Aortic smooth muscle cell (primary cell): ENCODE measurements at places on chromosomes 16 and 17. TPM values are rescaled to one million over a fixed set of nuclear protein-coding genes. Genes with fewer than 3 reads are reported as not detected.

Gene SLFN14
- not detected in 2 replicates for total RNA-seq

Gene KRT39
- not detected in 2 replicates for total RNA-seq

Gene KRT24
- not detected in 2 replicates for total RNA-seq

Gene MAPT
- 0.13 and 0.19 TPM in 2 replicates for total RNA-seq

Gene DERL2
- total RNA-seq: 26.3 and 31.1 TPM in 2 replicates

Gene SLFN12L
- 0.12 and 0.40 TPM in 2 replicates for total RNA-seq

Gene REXO5
- total RNA-seq: 8.6 and 10.8 TPM in 2 replicates

Gene AMFR
- total RNA-seq: 205 and 271 TPM in 2 replicates

Gene ZG16B
- total RNA-seq: 0.25 and 3.7 TPM in 2 replicates

Gene SDR42E1
- under 0.01 TPM in 2 replicates for total RNA-seq

Gene TNRC6A
- 28.7 and 31.6 TPM in 2 replicates for total RNA-seq

Gene TSPOAP1
- total RNA-seq: not detected in 2 replicates

Gene CDH1
- total RNA-seq: under 0.01 TPM in 1 of 2 replicates, not detected in the other

Gene EPX
- not detected in 2 replicates for total RNA-seq

Gene SCN4A
- 0.12 and 0.13 TPM in 2 replicates for total RNA-seq

Gene OTOP2
- not detected in 2 replicates for total RNA-seq

Gene ZNF469
- 0.92 and 1.2 TPM in 2 replicates for total RNA-seq

Gene CCL13
- total RNA-seq: not detected in 2 replicates

Gene TM4SF5
- total RNA-seq: not detected in 2 replicates

Gene KRT33A
- not detected in 2 replicates for total RNA-seq

Gene EVPL
- not detected in 2 replicates for total RNA-seq

Gene CCT6B
- 1.8 and 2.6 TPM in 2 replicates for total RNA-seq

Gene PRSS33
- total RNA-seq: not detected in 2 replicates

Gene PTGES3L
- not detected in 2 replicates for total RNA-seq

Gene ABCC11
- 0.12 and 0.26 TPM in 2 replicates for total RNA-seq

Gene SNX20
- not detected in 2 replicates for total RNA-seq

Gene PYDC1
- total RNA-seq: not detected in 2 replicates

Gene CHRNE
- 0.19 and 0.26 TPM in 2 replicates for total RNA-seq

Gene CACNG1
- total RNA-seq: not detected in 2 replicates

Gene LRRC37A
- 1.1 and 1.7 TPM in 2 replicates for total RNA-seq

Gene CMTM1
- 1.4 and 1.6 TPM in 2 replicates for total RNA-seq

Gene CD7
- total RNA-seq: not detected in 2 replicates

Gene LGALS9C
- total RNA-seq: not detected in 2 replicates

Gene CAMKK1
- total RNA-seq: 6.3 and 10.3 TPM in 2 replicates

Gene KRTAP16-1
- total RNA-seq: not detected in 2 replicates

Gene TP53TG3F
- not detected in 2 replicates for total RNA-seq

Gene STH
- total RNA-seq: not detected in 2 replicates

Gene SLC7A6
- 9.7 and 11.1 TPM in 2 replicates for total RNA-seq

Gene PRSS27
- total RNA-seq: 0.56 and 0.92 TPM in 2 replicates

Gene ZPBP2
- not detected in 2 replicates for total RNA-seq

Gene TRPV2
- 34.3 and 40.8 TPM in 2 replicates for total RNA-seq

Gene CCL1
- total RNA-seq: not detected in 2 replicates

Gene NME3
- total RNA-seq: 35.4 and 48.1 TPM in 2 replicates

Gene SLFN5
- 54.4 and 72.5 TPM in 2 replicates for total RNA-seq

Gene SRCIN1
- total RNA-seq: under 0.01 TPM in 1 of 2 replicates, not detected in the other

Gene RBFOX1
- total RNA-seq: not detected in 2 replicates

Gene MYH2
- not detected in 2 replicates for total RNA-seq

Gene TP53TG3
- 0.25 TPM in 1 of 2 replicates, not detected in the other for total RNA-seq

Gene ATP2A1
- total RNA-seq: under 0.01 and 0.12 TPM in 2 replicates

Gene SLC35G6
- total RNA-seq: not detected in 2 replicates

Gene MT1E
- total RNA-seq: 78.0 and 90.1 TPM in 2 replicates

Gene SCO1
- total RNA-seq: 26.6 and 27.9 TPM in 2 replicates

Gene C1QTNF1
- total RNA-seq: 138 and 208 TPM in 2 replicates

Gene RNF222
- not detected in 2 replicates for total RNA-seq

Gene TP53TG3D
- total RNA-seq: 1.3 TPM in 1 of 2 replicates, not detected in the other
